ENCODE measurements at places on chromosomes 1 and 21.

GRCh38 chr21:28240586-28240985 lies 752.1 kb downstream of the LTN1 start:
- no peak for DNase-seq

DNA sequence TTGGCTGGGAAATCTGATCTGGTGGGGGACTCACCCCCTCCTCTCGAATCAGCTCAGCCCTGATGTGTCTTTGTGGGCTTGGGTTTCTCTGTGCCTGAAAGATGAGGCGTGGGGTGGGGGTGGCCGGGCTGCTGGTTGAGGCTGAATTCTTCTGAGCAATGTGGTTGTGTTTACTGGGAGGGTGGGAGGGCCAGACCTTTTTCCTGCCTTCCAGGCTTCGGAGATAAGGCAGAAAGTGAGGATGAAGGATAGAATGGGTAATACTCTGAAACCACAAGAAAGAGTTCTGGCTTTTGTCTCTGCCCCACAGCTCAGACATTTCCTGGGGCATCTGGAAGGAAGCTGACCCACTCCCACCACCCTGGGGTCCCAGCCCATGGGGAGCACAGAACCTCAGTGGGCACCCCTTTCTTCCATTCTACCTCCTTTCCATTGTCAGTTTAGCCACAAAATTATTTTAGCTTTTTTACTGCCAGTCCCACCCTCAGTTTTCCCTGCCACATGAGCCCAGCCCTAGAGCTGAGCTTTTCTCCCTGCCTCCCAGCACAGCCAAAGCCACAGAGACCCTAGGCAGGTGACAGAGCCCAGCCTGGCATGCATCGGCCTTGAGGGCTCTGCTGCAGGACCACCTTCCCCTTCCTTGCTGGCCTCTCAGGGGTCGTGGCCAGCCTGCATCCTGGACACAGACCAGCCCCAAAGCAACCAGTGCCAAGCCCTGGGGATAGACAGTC lies 11.2 kb downstream of the ALX3 start:
- no peak for DNase-seq

GRCh38 chr1:158145173-158145719 lies 35.4 kb upstream of the CD1D start:
- DNase-seq, result no peak

- DNase-seq, result no peak
These were observed 6.1 kb downstream of the B3GALT6 start for GRCh38 chr1:1237874-1238701.

- DNase-seq, result no peak
These were observed 18.9 kb downstream of the GPR137B start for GRCh38 chr1:236161230-236161629.

- no peak for DNase-seq
These were observed 34.5 kb downstream of the TYW3 start for GRCh38 chr1:74767490-74767889.

DNA sequence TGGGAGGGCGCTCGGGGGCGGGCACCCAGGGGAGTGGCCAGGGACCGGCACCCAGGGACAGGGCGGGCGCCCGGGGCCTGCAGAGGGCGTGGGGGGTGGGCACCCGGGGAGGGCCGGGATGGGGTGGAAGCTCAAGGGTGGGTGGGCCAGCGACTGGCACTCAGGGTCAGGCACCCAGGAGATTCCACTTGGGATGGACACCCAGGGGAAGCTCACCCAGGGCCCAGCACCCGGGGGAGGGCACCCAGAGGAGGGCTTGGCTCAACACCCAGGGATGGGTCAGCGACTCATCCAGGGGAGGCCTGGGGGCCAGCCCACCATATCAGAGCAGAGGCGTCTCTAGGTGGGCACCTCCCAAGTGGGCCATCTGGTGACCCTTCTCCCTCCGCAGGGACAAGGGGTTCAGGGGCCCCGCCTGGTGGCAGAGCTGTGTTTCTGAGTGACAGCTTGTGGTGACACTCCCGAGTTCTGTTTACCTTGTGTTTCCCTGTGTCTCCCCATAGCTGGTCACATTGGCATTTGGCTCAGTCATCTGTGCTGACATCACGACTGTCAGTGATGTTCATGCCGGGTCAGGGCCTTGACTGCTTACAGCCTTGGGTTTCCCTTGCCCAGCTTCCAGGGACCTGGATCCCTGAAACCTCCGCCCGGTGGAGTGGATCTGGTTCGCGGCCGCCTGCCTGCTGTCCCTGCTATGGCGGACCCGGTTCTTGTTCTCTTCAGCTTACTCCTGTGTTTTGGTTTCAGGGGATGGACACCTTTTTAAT lies 749 bp downstream of the IBA57 start:
- DNase-seq, result no peak

- DNase-seq, result peak; percentile 78
These were observed 36.2 kb downstream of the CACHD1 start for GRCh38 chr1:64505944-64506655.

- no peak for DNase-seq
These were observed 112.5 kb upstream of the NBPF11 start for GRCh38 chr1:148264374-148265276.

DNA sequence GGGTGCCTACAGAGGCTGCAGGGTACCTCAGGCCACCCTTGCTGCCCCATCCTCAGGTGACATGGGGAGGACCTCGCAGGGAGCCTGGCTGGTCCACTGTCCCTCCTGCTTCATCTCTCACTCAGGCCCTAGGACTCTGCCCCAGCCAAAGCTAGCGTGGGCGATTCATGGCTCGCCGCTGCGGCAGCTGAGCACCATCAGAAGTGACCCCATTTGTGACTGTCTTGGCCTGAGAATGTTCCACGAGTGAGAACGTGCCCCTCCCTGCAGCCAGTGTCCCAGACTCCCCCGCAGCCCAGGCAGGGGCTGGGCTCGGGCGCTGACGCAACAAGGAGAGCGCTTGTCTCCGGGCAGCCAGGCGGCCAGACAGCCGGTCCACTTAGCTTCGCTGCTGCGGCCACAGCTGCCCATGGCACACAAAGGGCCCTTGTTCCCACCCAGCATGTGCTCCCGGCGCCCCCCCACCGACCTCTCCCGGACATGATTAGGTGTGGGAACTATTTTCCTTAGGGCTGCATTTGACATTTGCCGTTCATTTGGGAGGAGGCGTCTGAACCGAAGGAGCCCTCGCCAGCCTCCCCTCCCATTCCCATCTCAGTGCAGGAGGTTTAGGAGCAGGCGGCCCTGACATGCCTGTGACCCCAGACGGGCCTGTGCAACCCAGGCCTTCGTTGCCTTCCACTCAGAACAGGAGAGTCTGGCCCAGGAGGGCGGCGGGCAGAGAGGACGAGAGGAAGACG lies 19.3 kb upstream of the POFUT2 start:
- DNase-seq, result no peak

- peak; percentile 44 for DNase-seq
These were observed 3.6 kb downstream of the ECM1 start for GRCh38 chr1:150511551-150511950.

DNA sequence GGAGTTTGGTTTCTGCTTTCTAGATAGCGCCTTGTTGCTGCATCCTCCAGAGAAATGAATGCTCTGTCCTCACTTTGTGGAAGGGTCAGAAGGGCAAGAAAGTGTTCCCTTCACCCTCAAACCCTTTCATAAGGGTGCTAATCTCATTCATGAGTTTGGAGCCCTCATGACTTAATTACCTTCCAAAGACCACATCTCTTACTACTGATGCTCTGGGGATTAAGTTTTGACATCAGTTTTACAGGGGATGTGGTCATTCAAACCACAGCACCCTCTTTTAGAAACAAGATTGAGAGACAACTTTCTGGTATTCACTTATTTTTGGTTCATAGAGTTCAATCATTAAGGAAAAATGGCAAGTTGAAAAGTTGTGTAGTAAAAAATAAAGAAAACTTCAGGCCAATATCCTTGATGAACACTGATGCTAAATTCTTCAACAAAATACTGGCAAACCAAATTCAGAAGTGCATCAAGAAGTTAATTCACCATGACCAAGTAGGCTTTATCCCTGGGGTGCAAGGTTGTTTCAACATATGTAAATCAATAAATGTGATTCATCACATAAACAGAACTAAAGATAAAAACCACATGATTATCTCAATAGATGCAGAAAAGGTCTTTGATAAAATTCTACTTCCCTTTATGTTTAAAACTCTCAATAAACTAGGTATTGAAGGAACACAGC lies 442.1 kb downstream of the PTBP2 start:
- no peak for DNase-seq

- DNase-seq, result no peak
These were observed 7.4 kb upstream of the RGS2 start for GRCh38 chr1:192801451-192801850.

DNA sequence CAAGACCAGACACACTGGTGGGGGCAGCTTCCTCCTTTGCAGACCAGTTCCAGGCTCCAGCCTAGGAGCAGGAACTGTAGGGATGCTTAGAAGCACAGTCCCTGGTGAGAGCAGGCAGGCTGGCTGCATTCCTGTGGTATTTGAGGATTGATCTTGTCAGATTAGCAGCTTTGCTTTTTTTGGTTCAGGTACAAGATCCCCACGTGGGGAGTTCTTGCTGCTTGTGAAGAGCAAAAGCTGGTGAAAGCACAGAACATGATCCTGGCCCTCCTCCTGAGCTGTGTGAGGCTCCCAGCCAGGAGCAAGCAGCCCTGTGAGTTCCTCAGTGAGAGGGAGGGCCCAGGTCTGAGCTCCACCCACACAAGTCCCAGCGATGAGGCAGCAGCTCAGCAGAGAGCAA lies 75.3 kb upstream of the ARTN start:
- no peak for DNase-seq

DNA sequence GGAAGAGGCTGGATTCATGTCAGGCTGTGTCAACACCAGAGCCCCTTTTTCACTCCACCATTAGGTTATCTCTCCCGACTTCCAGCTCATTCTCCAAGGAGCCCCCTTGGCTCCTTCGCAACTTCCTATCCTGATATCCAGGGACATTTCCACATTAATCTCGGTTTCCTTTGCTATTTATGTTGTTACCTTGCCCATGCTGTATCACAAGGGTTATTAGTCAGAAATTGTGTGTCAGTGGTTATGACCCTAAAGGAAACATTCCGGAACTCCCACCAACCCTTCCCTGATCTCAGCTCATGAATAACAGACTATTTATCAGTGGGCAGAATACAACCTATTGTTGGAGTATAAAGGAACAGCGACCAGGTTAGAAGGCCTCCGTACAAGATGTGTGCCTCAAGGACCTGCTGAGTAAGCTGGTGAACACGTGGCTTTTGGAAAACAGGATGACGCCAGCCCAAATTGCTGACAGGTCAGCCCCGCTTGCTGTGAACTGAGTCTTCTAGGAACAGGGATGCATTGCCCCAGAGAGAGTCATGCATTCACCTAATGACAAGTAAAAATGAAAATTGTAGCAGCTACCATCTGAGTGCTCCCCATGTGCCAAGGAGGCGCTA lies 121.5 kb downstream of the PLPP3 start:
- no peak for DNase-seq

Data from NCI-H1417 treated with DMSO at 0.1 percent for 48 hours (cell line).